ENCODE measurements at places on chromosomes 11 and 22.

DNA sequence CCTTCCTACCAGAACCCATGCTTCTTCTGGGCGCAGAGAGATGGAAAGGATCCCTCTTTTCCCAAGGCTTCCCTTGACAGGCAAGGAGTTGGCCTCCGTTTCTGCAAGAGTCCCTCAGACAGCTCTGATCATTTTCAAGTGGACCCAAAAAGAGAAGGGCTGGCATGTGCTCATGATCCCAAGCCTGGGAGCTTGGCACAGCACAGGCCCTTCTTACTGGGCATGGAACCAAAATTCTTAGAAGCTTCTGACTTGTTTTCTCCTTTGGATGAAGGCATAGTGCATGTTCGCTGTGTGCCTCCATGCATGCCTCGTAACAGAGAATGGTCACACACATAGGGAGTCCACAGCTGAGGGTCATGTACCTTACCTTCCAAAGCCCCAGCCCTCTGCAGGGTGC lies 449.6 kb downstream of the MIAT start:
- DNase-seq, result no peak

- DNase-seq, result no peak
Observed at GRCh38 chr22:49415151-49415951, 412.3 kb downstream of the BRD1 start.

- DNase-seq, result no peak
Observed at GRCh38 chr22:37115032-37115431, 5.5 kb upstream of the TMPRSS6 start.

- DNase-seq, result no peak
Observed at GRCh38 chr22:23520863-23521440, 59.1 kb downstream of the IGLL1 start.

DNA sequence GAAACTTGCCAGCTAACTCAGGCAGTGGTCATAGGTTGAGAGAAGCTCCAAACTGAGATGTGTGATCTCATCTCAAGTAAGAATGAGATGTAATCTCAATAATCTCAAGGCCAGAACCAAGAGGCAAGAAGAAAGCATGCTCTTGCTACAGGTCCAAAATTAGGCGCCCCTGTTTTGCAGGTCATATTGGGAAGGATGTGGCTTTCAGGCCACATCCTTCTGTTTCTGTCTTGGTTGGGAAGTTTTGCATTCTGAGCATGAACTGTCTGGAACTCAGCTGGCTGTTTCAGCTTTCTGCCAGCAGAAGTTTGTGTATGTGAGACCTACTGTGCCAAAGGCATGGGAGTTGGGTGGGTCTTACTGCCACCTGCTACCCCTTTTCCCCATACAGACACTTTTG lies 67.5 kb upstream of the MS4A8 start:
- no peak for DNase-seq

DNA sequence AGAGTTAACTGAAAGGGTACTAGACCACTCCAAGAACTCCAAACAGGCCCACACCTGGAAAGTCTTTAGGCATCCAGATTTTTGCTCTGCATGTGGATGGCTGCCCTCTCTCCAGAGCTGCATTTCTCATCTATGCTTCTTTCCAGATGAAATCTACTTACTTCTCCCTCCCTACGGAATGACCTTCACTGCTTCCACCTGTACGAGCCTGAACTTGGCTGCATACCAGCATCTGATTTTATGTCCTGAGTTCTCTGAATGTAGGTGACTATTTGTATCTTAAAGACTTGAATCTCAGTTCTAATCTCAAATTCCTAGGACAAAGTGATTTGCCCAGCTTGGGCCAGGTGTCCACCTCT lies 13.3 kb downstream of the CELF1 start:
- DNase-seq, result no peak

GRCh38 chr11:27551127-27551526 lies 44.6 kb upstream of the LIN7C start:
- DNase-seq, result no peak

All from NCI-H1930 (cell line).